ENCODE measurements at places on chromosomes 16 and 17.

DNA sequence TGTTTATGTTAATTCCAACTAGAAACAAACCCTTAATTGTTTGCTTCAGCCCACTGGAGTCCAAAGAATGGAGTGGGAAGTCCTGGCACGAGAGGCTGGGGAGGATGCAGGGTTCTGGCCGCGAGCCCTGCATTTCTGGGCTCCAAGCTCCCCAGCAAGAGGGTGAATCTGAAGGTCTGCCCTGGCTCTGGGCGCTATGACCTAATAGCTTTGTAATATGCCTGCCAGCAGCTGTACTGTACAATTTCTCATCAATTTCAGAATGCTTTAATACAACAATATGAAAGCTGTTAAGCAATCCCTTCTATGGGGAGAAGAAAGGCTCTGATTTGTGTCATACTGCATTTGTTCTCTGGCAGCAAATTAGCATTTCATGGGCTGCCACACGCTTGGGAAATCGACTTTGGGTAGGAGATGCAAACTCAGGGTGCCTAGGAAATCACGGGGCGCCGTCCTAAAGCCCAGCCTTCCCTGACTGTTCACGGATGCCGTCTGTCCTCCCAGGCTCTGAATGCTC, 43.8 kb downstream of the NDEL1 start:
- DNase-seq, result no peak

GRCh38 chr16:6558661-6559060, 774.0 kb upstream of the RBFOX1 start:
- no peak for DNase-seq

DNA sequence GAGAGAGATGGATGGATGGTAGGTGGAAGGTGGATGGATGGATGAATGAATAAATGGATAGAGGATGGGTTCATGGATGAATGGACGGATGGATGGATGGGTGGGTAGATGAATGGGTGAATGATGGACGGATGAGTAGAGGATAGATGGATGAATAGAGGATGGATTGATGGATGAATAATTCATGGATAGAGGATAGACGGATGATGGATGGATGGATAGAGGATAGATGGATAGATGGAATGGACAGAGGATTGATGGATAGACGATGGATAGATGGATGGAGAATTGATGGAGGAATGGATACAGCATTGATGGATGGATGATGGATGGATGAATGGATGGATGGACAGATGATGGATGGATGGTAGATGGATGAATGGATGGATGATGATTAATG, 91.7 kb downstream of the MYH11 start:
- DNase-seq, result no peak

DNA sequence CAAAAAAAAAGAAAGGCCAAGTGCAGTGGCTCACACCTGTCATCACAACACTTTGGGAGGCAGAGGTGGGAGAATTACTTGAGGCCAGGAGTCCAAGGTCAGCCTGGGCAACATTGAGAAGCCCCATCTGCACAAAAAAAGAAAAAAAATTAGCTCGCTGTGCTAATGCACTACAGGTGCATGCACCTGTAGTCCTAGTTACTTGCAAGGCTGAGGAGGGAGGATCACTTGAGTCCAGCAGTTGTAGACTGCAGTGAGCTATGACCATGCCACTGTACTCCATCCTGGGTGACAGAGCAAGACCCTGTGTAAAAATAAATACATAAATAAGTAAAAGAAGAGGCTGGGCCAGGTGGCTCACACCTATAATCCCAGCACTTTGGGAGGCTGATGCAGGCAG, 39.7 kb downstream of the DCAKD start:
- DNase-seq, result no peak

DNA sequence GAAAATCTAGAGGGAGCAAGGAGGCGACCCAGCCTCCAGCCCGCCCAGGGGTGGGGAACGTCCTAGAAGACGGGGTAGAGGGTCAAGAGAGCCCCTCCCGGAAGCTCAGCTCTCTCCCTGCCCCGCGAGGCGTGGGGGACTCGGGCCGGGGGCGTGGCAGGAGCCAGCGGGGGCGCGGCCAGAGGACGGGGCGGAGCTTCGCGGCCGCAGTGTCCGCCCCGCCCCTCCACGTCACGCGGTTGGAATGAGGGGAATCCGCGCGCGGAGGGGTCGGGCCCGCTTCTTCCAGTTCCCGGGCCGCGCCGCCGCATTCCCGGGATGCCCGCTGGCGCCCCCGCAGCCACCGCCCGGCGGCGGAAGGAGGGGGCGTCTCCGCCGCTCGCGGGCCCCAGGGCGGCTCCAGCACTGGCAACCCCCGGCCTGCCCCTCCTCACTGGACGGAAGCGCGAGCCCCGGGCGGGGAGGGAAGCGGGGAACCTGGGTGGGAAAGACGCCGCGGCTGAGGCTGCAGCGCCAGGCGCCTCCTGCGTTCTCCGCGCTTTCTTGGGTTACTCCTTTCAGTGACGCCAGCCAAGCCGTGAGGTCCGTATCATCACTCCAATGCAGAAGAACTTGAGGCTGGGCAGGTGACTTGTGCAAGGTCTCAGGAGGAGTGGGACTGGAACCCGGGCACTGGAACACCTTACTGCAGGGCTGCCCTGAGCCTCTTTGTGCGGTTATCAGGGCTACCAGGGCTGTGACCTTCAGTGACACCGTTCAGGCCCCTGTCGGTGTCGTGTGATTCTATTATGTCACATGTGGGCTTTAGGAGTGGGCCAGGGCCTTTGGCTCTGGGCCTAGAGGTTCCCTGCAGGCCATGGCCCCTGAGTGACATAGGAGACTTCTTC, 4.3 kb downstream of the MYO1C start:
- no peak for DNase-seq

- DNase-seq, result peak; percentile 12
Measured at GRCh38 chr16:995783-996182, 14.2 kb downstream of the SOX8 start.

GRCh38 chr16:73166947-73167550, 119.1 kb upstream of the ZFHX3 start:
- DNase-seq, result no peak

GRCh38 chr16:25270577-25270976, 12.9 kb upstream of the ZKSCAN2 start:
- DNase-seq, result no peak

GRCh38 chr17:43411749-43412148, 13.0 kb downstream of the ARL4D start:
- no peak for DNase-seq

DNA sequence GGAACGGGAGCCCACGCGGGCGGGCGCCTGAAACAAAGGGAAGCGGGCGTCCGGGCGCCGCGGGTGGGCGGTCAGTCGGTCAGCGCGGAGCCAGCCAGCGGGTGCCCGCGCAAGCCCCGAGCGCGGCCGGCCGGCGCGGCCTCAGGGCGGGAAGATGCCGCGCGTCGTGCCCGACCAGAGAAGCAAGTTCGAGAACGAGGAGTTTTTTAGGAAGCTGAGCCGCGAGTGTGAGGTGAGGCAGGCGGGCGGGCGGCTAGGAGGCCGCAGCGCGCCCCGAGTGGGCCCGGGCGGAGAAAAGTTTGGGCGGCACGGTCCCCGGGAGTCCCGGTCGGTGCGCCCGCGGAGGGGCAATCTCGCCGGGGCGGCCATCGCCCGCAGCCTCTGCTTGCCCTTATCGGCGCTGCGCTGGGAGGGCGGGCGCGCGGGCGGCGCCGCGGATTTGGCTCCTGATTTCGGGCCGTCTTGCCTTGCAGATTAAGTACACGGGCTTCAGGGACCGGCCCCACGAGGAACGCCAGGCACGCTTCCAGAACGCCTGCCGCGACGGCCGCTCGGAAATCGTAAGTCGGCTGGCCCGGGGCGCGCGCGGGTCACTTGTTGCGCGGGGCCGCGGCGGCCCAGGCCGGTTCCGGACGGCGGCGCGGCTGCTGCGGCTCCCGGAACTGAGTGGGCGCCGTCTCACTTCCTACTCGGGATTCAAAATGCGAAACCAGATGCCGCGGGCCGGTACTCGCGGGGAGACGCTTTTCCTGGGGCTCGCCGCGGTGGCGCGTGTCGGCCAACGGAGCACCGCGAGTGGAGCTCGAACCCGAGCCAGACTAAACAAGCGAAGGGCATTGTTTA, 526 bp downstream of the CBFB start:
- DNase-seq, result peak; percentile 71

GRCh38 chr17:78434455-78435329, 56.2 kb downstream of the PGS1 start:
- no peak for DNase-seq

DNA sequence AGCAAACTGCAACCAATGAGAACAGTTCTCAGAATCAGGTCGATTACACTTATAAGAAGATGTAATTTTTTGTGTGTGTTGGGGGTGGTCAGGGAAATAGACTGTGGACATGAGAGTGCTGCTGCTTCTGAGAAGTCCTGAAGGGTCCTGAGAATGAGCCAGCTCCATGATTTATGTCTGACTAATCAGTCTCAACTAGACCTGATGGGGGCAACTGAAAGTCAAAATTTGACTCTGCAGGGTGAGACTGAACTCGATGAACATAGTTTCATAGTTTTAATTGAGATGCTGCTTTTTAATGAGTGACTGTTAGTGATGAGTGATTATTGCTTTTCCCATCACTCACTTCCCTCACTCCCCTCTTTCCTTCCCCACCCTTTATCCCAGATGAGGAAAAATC, 37.3 kb downstream of the SMARCE1 start:
- no peak for DNase-seq

DNA sequence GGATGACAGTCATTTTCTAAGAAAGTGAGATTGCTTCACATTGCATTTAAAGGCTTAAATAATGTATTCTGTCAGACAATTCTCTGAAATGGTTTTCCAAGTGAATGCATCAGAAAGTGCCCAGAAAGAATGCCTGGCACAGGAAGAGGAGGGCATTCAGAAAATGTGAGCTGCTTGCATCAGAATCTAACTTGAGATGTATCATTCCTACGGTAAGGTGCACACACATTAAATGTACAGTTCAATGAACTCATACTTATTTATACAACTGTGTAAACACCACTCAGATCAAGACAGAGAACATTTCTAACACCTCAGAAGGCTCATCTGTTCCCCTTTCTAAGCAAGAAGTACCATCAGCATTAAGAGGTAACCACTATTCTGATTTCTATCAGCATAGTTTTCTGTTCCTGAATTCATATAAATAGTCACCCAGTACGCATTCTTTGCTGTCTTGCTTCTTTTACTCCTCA, 638.0 kb downstream of the MAF start:
- DNase-seq, result no peak

- no peak for DNase-seq
Measured at GRCh38 chr17:41869426-41869825, 4.2 kb upstream of the KLHL11 start.

GRCh38 chr17:83110735-83111134, 31.3 kb downstream of the METRNL start:
- DNase-seq, result no peak

DNA sequence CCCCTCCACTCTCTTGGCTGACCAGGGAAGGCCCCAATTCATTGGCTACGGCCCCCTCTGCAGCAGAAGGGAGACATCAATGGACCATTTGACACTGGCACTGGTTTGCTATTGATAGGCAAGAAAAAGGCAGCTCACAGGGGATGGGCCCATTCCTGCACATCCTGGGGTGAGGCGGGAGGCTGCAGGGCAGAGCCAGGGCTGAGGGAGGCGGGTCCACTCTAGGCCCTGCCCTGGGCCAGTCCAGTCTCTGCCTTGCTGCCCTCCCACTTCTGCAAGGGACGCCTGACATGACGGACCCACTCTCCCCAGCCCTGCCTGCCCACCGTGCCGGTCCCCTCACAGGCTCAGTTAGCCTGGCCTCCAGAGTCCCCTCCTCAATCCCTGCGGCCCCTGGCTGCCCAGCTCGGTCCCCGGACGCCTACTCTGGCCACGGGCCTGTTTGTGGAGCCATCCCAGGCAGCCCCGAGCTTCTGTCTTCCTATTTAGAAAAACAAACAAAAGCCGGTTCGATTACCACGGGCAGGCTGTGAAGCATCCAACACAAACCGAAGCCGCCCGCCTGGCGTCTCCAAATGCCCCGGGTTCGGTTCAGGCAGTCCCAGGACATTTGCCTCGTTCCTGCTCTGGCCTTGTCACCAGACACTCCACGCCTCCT, 160.7 kb downstream of the IRX5 start:
- DNase-seq, result no peak

DNA sequence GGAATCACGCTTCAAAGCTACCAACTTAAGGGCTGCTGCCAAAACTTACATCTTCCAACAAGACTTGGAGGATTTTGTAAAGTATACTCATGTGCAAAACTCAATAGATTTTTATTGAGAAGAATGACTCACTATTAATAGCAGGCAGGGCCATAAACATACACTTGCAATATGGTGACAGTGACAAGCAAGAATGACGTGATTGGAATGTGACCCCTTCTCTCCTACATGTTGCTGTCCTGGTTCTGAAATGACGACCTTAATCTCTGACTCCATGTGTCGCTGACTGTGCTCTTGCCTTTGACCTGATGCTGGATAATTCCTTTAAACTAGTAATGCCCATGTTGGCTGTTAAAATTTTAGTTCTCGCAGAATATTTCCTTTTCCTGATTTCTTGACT, 174.5 kb downstream of the PARN start:
- DNase-seq, result no peak

GRCh38 chr16:83686726-83687125, 121.1 kb upstream of the HSBP1 start:
- DNase-seq, result no peak

DNA sequence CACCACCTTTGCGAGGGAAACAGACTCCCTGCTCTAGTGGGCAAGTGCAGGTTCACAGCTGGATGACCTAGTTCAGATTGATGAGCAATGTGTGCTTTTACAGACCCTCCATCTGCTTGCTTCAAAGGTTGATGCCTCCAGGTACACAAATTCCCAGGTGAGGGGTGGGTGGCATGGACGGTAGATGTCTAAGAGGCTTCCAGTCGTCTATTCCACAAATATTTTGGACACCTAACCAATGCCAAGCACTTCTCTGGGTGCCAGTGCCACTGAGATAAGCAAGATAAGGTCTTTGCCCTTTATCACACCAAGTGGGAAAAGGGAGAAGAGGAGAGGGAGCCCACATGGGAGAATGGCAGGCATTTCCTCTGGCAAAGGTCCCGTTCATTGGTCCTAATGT, 316.6 kb upstream of the CDH5 start:
- DNase-seq, result no peak

DNA sequence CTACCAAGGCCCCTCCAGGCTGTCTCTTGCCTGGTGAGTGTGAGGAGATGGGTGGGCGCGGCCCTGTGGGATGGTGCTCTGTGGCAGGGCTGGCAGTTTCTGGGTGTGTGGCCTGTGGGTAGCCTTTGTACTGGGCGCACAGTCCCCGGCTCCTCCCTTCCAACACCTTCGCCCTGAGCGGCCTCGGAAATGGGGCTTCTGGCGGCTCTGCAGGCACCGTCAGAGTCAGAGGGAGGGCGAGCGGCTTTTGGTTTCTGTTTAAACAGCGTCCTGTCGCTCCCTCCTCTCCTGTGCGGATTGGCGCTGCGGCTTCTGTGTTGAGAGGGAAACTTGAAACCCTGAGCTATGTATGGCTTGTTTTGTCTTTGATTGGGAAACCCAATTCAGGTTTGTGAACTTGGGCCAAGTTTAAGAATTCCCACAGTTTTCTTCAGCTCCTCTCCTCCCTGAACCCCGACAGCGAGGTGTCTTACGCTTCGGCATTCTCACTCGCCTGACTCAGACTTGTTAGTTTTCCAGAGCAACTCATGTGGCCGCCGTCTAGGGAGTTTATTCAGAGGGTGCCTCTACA, 8.3 kb upstream of the ZNF750 start:
- DNase-seq, result no peak

GRCh38 chr17:32976605-32977004, 15.0 kb upstream of the SPACA3 start:
- no peak for DNase-seq
